Stimulated activated CD4-positive, alpha-beta T cell treated with anti-CD3 and anti-CD28 coated beads, Interleukin-15, amount 100 ng/mL, for 1 hour (primary cell): ENCODE measurements at places on chromosomes 2 and 18.

DNA sequence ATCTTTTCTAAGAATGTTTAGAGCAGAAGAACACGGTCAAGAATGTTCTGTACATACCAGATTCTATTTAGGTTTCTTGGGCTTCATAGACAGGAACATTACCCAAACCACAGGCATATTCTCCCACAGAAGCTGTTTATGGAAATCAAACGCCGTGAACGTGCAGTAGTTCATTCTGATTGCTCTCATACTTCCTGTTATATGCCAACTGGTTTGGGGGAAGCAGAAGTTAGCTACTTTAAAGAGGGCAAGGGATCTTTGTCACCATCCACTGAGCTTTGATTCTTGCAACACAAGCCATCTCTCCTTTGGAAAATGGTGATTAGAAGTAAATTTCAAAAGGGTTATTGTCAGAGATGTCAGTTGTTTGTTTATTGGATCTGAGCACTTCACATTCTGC, 182.2 kb upstream of the NRP2 start:
- DNase-seq: no peak

GRCh38 chr2:194742706-194743105, 914.3 kb upstream of the SLC39A10 start:
- DNase-seq: no peak

- DNase-seq: no peak
These were observed 206.1 kb downstream of the ZNF407 start for GRCh38 chr18:74803769-74804168.

GRCh38 chr2:143558665-143559064, 429.4 kb downstream of the ARHGAP15 start:
- no peak for DNase-seq

DNA sequence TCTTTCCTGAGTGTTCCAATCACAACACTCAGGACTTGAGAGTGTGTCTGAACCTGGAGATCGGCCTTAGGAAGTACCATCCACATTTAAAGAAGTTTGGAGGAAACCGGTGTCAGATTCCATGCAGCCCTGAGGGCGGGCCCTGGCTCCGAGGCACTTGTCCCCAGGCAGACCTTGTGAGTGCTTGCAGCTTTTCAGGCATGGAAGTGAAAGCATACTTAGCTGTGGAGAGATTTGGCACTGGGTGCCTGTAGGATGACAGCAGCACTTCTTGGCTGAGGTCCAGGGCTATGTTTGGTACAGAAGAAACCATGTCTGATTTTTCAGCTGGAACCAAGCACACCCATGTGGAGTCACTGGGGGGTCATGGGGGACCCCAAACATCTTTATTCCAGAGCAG, 230.8 kb downstream of the SEPTIN10 start:
- no peak for DNase-seq
